ENCODE measurements at places on chromosomes 3 and 15.

- no peak for DNase-seq
Observed at GRCh38 chr3:76107935-76108570, 322.7 kb upstream of the ZNF717 start.

GRCh38 chr15:63308947-63309346, 31.5 kb downstream of the APH1B start:
- no peak for DNase-seq

GRCh38 chr3:31275038-31275572, 257.6 kb upstream of the STT3B start:
- DNase-seq = no peak

- DNase-seq = no peak
Observed at GRCh38 chr3:99355465-99355864, 282.9 kb upstream of the COL8A1 start.

DNA sequence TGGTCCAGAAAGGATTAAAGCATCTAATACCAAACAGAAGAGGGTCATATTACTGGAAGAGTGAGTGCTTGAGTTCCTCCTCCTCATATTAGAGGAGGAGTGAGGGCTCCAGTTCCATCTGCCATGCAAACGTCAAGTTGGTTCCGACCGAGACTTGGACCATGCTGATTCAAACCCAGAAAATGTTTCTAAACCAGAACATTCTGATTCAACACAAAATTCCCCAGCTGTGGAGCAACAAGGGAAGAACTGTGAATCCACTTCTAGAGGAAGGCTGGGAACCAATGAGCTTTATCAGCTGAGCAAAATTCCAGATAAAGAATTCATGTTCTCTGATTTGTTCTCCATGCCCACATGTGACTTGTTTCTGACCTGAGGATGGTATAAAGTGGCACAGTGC, 135.6 kb upstream of the WNT5A start:
- no peak for DNase-seq

DNA sequence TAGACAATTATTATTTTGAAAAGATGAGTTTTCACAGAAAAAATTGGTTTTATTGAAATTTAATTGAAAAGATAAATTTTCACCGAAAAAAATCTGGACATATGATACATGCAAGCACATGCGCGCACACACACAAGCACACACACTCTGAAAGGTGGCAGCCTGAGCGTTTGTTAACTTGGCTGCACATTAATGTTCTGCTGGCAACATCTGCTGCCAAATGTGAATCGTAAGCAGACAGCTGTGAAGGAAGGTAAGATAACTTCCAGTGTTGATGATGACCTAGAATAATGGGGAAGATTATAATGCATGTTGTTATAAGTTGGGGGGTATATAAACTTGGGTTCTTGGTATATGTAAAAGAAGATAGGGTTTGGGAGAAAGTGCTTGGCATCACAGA, 18.4 kb upstream of the CMTM7 start:
- no peak for DNase-seq

DNA sequence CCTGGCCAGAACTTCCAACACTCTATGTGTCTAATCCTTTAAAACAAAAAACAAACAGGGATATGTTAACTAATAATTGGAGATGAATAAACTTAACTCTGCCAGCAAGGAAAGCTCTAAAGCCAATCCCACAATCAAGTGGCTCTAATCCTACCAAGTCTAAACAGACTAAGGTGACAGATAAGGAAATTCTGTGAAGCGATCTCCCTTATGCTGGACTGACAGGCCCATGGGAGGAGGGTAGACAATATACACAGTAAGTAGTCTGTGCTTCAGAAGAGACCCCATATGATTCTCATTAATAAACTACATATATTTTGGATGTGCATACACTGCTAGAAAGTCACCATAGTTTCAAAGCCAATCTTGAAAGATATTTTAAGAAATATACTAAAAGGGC, 10.1 kb downstream of the VPS13C start:
- no peak for DNase-seq

- no peak for DNase-seq
Observed at GRCh38 chr3:101898752-101899169, 49.4 kb downstream of the NFKBIZ start.

- no peak for DNase-seq
Observed at GRCh38 chr3:46298871-46299607, 54.9 kb upstream of the CCR2 start.

DNA sequence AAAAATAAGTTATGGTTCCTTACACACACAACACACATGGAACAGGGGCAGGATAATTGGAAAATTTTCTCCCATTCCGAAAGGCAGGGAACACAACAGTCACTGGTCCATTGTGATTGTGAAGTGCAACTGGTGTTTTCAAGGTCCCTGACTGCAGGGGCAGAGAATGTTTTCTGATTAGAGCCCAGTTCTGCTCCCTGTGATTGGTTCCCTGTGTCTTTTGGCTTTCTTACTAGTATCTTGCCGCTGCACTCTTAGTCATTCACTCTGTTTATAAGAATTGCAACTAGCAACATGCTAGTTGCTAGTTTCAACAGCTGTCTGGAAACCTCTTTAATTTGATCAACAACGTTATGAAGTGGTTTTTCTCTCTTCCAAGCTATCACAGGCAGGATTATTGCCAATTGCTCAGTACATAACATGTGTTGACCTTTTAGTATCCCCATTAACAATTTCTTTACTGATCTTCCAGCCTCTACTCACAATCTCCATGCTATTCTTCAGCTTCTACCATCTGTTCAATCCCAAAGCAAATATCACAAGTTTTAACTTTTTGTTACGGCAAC, 177.5 kb downstream of the EPHA6 start:
- no peak for DNase-seq

- no peak for DNase-seq
Observed at GRCh38 chr15:80662757-80663553, 32.2 kb upstream of the ABHD17C start.

DNA sequence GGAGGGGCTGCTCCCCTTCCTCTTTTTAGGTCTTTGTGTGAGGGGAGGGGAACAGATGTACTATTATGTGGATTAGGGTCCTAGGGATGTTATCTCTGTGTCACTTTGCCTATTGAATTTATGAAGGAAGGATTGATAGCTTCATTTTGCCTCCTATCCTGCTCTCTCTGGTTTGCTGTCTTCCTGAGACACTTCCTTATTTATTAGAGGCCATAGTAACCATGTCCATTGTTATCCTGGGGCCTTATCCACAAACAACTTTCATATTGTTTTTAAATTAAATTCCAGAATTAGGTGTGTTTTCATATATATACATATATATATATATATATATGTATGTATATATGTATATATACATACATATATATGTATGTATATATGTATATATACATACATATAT, 83.2 kb upstream of the LRRFIP2 start:
- DNase-seq = no peak

DNA sequence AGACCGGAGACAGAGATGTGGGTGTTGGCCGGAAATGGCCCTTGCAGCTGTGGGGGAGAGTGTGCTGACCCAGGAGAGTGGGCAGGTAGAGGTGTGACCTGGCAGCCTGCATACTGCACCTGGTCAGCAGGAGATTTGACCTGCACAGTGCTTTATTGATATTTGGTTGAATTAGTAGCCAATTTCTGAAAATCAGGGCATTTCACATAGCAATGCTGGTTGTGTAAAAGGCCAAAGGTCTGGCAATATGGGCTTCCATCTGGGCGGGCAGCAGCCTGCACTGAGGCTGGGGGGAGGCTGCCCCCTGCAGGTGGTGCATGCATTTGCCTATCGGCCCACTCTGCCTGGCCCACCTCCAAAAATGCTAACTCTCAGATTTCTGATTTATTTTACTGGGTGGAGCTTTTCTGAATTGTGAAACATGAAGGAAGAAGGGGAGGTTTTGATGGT, 9.4 kb upstream of the MGLL start:
- no peak for DNase-seq

DNA sequence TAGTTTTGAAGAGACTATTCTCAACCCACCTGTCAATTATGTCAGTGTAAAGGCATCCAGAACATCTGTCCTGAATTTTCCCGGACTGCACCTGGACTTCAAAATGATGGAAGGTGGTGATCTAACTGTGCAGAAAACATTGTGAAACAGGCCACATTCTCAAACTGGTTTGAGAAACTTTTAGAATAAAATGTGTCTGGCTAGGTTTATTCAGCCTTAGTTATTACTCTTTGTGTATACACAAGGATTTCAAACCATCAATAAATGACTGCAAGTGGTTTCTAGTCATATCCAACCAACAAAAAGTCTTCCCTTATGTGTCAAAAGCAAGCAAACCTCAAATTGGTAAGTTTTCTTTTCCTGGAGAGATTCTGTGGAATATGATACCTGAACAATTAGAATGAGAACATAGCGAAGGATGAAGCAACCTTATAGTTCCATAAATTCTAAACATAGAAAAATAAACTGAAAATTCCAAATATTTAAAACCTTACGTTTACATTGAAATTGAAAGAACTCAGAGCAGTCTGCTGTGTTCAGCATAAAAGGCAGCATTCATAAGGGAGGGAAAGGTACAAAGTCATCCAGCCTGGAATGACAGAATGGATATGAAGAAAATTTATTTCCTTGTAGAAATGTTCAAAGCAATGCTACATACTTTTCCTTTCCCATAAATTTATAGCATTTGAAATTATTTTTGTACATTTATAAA, 306.6 kb upstream of the TGFBR2 start:
- DNase-seq = no peak

DNA sequence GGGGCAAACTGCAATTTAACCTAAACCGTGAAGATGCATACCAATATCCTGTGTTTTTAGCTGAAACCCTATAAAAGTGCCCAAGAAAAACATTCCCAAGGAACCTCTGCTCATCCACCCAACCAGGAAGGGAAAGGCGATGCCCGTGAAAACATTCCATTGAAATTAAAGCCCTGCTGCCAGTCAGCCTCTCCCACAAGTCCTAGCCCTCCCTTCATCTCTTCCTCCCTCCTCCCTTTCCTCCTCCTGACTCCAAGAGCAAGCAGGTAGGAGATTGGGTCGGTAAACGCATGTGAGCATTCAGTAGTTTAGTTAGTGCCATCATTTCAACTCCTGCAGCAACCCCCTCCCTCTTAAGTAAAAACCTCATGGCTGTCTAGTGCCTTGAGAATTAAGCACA, 27.7 kb downstream of the HES1 start:
- DNase-seq = no peak

DNA sequence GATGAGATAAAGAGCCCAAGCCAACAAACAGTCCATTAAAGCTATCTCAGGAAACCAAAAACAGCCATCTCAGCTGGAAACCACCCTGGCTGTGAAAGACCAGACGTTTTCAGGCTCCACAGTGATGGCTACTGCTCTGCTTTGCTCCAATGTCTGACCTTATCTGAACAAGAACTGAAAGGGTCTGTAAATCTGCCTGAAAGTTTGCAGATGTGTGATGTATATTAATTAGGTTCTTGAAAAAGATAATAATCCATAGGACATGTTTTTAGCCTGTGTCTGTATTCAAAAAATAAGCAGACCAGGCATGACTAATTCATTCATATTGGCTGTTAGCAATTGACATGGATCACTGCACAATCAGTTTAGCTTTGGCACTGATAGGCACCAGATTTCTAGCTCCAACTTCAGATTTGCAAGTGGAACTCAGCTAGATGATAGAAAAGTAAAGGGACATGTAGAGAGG, 611.4 kb upstream of the NAALADL2 start:
- DNase-seq = no peak

DNA sequence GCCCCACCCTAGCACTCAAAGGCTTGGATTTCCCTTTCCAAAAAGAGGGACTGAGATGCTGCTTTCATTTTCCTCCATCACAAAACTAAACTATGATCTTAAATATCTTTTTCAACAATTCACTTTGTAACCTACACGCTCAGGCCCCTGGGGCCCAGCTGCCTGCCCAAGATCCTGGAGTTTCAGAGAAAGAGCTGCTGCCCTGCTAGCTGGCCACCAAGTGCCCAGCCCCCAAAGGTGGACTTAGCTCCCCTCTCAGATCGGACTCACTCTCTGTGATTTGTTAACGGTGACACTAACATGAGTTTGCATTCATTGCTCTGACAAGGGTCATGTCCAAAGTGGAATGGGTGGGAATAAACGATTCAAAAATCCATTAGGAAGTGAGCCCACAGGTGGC, 119.6 kb upstream of the SMAD3 start:
- no peak for DNase-seq

GRCh38 chr3:26422415-26422814, 200.2 kb upstream of the LRRC3B start:
- DNase-seq = no peak

- no peak for DNase-seq
Observed at GRCh38 chr15:43511012-43511885, 6.2 kb upstream of the MAP1A start.

- DNase-seq = peak; percentile 28
Observed at GRCh38 chr3:58260261-58260731, 22.7 kb downstream of the ABHD6 start.

GRCh38 chr15:99842071-99842470, 108.8 kb upstream of the LYSMD4 start:
- DNase-seq = no peak

- no peak for DNase-seq
Observed at GRCh38 chr3:158279609-158280008, 169.7 kb downstream of the RSRC1 start.

DNA sequence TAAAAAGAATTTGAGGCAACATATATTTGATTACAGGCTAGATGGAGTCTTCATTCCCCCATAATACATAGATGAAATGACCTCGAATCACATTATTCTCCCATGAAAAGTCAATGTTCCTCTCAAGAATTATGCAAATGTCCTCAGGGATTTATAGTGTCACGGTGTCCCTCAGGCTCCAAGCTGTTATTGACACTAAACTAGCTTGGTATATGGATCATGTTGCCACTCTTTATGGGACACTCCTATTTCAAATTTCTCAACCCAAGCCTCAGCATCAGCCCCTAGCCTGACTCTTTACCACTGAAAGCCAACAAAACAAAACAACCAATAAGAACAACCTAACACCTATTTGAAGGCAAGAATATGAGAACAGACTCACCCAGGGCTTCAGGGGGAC, 139.8 kb downstream of the TPRG1 start:
- DNase-seq = no peak
